Stimulated activated CD4-positive, alpha-beta T cell treated with anti-CD3 and anti-CD28 coated beads, Interleukin-2, amount 100 ng/mL, for 24 hours (primary cell): ENCODE measurements at places on chromosomes 3 and 15.

- DNase-seq: no peak
Observed at GRCh38 chr3:116034794-116035193, 410.5 kb downstream of the LSAMP start.

DNA sequence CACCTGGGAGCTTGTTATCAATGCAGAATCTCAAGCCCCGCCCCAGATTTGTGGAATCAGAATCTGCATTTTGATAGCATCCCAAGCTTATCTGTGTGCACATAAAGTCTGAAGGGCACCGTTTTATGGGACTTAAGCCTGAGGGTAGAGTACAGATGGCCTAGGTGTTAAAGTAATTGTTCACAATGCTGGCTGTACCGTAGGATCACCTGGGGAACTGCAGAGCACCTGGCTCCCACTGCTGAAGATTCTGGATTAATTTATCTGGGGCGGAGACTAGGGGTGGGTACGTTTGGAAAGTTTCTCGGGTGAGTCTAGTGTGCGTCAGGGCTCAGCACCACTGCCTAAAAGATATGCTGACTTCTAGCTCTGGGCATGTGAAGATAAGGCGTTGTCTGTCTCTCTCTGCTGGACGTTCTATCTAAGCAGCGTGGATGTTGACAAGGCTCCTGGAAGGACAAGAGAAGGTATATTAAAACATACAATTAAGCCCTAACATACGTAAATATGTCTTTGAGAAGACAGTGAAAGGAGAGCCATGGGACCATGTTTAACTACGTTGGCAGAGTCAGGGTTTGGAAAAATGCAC, 63.2 kb upstream of the RASGRP1 start:
- DNase-seq: no peak

GRCh38 chr15:29889542-29890329, 67.5 kb upstream of the TJP1 start:
- no peak for DNase-seq

DNA sequence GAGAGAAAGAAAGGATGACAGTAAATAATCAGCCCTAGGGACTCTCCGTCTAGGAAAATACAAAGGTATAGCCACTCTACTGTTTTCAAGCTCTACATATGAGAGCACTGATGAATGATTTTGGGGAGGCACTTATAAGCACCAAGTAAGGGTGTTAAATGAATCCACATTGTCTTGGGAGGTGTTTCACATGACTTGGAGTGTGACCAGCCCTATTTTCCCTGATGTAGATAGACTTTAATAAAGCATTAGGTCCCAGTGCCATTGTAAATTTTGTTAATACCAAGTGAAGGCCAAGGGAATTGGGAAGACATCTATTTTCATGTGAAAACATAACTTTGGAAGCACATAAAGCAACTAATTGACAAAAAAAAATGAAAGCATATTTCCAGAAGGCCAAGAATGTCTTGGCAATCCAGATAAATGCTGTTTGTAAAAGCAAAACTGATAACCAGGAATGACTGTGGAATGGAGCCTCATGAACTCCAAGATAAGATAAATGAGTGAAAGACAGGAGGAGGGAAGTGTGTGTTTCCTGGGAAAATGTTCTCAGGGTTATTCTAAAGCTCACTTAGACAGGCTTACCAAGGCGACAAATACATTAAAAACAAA, 96.0 kb upstream of the MYZAP start:
- DNase-seq: no peak

DNA sequence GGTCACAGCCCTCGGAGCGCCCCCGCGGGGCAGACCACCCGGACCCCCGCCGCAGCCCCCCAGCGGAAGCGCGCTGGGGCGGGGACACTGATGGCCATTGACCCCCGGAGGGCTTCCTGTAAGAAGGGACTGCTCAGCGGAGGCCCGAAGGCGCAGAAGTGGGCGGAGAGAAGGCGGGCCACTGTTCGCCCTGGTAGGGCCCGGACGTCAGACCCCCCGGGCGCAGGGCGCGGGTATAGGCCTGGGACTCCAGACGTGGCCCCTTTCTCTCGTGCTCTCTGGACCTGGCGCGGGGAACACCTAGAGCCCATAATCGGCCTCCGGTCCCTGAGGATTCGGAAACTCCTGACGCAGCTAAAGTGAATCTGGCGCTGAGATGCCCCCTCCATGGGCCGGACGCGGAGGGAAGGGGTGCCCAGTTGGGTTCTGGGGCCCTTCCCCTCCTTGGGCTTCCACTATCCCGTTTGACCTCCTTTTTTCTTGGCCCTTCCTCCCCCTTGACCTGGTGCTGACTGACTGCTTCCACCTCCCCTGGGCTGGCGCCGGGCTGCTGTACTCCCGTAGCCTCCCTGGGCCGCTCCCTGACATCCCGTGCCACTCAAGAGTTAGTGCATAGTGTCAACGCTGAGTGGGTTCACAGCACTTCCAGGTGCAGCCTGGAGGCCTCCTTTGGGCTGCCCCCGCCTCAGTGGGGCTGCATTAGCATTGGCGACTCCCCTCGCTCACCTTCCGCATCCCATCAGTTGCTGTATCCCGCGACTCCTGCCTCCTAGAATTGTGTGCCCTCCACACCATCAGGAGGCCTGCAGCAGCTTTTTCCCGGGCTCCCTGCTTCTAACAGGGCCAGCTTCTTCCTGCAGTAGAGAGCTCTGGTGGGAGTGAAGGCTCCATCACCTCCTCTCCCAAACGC, 694 bp downstream of the ABTB1 start:
- peak; percentile 50 for DNase-seq

GRCh38 chr15:74399511-74400312, 32.3 kb upstream of the CYP11A1 start:
- peak; percentile 58 for DNase-seq

- DNase-seq: no peak
Observed at GRCh38 chr15:52098323-52098722, 14.3 kb downstream of the BCL2L10 start.

GRCh38 chr3:177468816-177469215, 271.5 kb upstream of the TBL1XR1 start:
- no peak for DNase-seq

DNA sequence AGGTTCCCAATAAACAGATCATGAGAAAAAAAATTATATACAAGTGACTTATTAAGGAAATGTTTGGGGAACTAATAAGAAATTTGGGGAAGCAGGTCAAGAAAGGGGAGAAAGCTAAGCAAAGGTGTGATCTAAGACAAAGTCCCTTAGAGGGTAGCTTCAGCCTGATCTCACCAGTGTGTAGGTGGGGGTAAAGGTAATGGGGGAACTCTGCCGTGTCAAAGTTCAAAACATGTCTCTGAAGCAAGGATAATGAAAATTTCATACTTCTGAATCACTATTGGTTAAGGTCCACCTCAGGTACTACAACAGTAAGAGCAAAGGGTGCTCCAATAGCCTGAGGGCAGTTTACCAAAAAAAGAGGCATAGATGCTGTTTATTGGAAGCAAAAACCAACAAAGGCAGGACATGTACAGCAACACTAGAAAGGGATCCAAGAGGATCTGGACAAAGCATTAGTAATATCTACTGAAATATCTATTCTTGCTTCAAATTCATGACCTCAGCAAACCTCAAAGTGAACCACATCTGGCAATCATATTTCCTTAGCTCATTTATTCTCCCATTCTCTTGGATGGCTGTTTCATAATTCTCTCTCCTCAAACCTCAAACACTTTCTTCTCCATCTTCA, 6.9 kb downstream of the ACAD11 start:
- DNase-seq: no peak

GRCh38 chr3:72338082-72338941, 509.9 kb downstream of the SHQ1 start:
- peak; percentile 66 for DNase-seq

DNA sequence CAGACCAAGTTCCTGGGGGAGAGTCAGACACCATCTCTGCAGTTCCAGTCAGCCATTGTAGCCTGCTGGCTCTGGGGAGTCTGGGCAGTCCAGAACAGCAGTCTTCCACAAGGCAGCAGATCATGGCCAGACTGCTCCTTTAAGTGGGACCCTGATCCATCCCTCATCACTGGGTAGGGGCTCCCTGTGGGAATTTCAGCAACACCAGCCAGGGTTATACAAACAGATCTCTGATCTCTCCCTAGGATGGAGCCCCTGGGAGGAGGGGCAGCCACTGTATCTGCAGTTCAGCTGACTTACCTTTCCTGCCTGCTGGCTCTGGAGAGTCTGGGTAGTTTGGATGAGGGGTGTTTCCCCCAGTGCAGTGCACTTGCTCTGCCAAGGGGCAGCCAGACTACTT, 42.1 kb upstream of the UNC13C start:
- no peak for DNase-seq

DNA sequence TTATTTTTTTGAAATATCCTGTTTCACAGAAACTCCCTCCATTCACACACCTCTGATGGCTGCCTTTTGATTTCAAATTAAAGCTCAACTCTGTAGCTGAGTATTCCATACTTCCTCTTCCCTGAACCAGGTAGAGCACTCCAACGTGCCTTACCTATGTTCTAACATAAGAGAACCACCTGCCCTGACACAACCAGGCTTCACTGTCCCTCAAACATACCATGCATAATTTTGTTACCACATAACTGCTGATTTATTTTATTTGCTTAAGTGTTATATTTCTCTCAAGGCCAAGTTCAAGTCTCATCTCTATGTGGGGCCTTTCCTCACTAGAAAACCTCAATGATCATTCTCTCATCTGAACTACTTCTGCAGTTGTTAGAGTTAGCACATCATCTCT, 209.7 kb downstream of the P3H2 start:
- DNase-seq: no peak

GRCh38 chr3:151631946-151632345, 101.8 kb upstream of the AADACL2 start:
- no peak for DNase-seq

DNA sequence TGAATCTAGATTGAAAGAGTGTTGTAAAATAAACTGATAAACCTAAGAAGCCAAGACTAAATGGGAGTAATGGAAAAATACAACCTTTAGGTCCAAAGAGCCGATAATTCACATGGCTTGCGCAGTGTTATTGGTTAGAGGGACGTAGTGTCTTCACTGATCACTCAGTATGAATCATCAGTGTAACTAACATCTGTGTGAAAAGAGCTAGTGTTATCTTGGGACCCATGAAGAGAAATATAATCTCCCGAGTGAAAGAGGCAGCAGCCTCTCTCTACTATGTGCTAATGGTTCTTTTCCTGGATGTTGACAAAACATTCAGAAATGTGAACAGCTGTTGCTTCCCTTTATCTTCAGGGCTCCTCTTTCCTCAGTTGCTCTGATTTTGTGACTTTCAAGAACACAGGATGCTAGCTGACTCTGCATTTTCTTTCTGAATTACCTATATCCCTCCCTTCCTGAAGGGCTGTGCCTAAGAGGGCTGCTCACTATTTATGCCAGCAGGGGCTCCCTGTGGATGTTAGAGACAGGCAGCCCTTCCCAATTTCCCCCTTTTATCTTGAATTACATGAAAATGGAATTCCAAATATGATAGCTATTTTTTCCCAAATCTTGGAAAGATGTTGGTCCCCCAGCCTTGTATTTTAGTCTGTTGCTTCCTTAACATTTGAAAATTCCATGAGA, 128.8 kb downstream of the GRM7 start:
- no peak for DNase-seq
